Large intestine (tissue), 12 donors: ENCODE measurements at places on chromosomes 12 and 14. TPM values are rescaled to one million over a fixed set of nuclear protein-coding genes. Genes with fewer than 3 reads are reported as not detected.

Gene FAM90A1
- polyA plus RNA-seq, result 0.91 TPM

Gene STYK1
- 0.94 TPM for polyA plus RNA-seq

Gene GLTP
- polyA plus RNA-seq, result 24.3 TPM

DNA sequence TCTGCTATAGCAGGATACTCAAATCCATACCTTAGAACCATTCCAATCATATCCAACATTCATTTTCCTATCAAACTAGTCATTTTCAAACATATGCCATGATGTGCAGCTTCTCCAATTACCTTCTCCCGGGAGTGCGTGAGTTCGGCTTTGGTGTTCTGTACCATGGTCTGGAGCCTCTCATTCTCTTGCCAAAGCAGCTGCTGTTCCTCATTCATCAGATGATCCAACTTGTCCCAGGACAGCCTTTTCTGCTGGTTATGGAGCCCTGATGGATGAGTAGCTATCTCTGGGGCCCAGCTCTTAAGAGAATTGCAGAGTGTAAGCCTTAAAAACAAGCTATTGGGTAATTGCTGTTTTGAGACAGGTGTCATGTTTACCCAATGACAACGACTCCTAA lies 71.1 kb upstream of the SAV1 start:
- DNase-seq, result no peak
- no peak overlapping the region for H3K27ac ChIP-seq
- no peaks in the 10 kb centered on the region for H3K4me1 ChIP-seq
- peaks cover 15% of the 10 kb centered on the region for H3K36me3 ChIP-seq
- no peak overlapping the region for H3K4me3 ChIP-seq
- no peaks in the 10 kb centered on the region for H3K27me3 ChIP-seq

DNA sequence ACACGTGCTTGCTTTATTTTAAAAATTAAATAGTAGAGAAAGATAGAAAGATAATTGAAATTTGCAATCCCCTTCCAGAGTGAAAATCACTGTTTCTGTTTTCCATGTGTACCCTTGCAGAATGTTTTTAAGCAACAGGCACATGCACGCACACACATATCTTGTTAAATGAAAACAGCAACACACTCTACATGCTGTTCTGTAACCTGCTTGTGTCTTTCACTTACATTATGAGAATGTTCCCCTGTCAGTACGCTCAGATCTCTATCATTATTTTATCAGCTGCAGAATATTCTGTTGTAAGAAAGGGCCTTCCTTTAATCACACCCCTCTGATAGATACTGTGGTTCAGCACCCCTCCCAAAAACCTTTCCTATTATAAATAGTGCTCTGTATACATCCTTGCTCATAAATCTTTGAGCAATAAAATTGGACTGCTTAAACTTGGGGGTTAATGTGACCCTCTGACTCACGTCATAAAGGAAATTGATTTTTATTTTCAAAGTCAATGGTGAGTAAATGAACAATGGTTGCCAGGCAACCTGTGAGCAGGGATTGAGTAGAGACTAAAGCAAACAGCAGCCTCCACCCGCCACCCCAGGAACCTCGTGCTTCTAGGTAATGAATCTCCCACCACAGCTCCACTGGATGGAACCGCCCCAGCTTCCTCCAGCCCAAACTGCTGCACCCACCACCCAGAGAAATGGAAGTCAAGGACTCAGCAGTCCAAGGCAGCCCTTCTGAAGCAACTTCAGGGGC lies 31.9 kb upstream of the CHGA start:
- no peaks in the 10 kb centered on the region for H3K36me3 ChIP-seq
- H3K4me1 ChIP-seq, result no peaks in the 10 kb centered on the region
- H3K4me3 ChIP-seq, result no peak overlapping the region
- H3K27ac ChIP-seq, result no peak overlapping the region
- H3K27me3 ChIP-seq, result peaks cover 14% of the 10 kb centered on the region

DNA sequence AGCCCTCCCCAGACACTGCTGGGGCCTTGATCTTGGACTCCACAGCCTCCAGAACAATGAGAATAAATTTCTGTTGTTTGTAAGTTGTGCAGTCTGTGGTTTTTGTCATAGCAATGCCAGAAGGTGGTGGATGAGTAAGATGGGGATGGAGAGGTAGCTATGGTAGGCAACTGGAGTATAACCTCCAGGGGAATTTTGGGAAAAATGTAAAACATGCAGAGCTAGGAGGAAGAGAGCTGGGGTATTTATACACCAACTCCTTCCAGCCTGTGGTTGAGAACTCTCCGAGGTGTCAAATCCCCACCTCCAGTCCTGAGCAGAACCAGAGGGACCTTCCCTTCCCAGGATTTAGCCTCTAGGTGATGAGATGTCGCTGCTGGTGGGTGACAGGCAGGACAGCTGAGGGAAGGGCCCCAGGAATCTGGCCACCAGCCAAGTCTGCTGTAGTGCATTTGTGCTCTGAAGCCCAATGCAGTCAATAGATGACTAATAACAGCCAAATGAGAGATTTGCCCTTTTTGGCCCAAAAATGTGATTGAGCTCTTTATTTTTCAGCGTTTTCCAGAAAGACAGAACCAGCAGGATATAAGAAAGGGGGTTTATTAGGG lies 19.1 kb upstream of the CEP170B start:
- peaks cover 57% of the 10 kb centered on the region for H3K27me3 ChIP-seq
- no peak for DNase-seq
- H3K36me3 ChIP-seq, result no peaks in the 10 kb centered on the region
- no peak overlapping the region for H3K27ac ChIP-seq
- no peak overlapping the region for H3K4me3 ChIP-seq

DNA sequence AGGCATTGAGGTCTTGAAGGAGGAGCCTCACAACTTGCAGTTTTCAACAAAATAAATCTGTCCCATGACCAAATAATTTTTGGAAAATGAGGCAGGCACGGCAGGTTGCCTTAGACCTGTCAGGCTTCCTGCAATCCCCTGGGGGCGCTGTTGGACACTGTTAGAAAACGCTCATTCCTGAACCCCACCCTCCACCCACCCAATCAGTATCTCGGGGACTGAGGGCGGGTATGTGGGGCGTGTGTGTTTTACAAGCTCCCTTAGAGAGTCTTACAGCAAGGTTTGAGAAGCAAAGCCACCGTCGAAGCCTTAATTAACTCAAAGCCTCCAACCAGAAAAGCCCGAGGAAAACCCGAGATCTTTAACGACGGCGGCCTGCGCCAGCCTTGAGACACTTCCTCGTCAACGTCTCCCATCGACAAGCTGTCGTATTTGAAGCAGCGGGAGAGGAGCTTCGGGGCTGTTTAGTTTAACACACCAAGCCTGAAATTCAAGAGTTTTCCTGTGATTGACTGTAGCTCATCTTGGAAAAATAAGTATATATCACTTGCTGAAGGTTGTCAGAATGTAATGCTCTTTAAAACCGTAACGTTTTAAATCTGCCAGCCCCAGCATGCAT lies 123.0 kb downstream of the GLT1D1 start:
- no peaks in the 10 kb centered on the region for H3K36me3 ChIP-seq
- DNase-seq, result peak; percentile 24
- H3K4me1 ChIP-seq, result no peaks in the 10 kb centered on the region
- H3K4me3 ChIP-seq, result no peak overlapping the region
